HFF-Myc (cell line): ENCODE measurements at places on chromosomes 4 and X.

GRCh38 chrX:96027407-96027806 is 657.2 kb upstream of the DIAPH2 start:
- no peak for DNase-seq

DNA sequence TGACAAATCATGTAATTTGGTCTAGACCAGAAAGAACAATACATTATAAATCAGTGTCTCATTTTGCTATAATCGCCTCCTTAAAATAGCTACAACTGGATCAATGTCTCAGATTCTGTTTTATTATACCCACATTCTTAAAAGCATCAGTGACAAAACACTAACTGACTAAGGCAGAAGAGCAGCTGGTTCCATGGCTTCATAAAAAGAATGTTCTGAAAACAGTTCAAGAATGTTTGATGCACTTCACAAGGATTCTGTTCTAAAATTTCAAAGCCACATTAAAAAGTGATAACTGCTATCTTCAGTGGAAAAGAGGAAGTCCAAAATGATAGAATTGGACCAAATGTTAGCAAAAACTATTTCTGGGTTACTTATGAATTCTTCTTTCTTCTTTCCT is 69.8 kb downstream of the COL25A1 start:
- no peak for DNase-seq

GRCh38 chr4:80071604-80072227 is 1.3 kb downstream of the ANTXR2 start:
- no peak for DNase-seq

DNA sequence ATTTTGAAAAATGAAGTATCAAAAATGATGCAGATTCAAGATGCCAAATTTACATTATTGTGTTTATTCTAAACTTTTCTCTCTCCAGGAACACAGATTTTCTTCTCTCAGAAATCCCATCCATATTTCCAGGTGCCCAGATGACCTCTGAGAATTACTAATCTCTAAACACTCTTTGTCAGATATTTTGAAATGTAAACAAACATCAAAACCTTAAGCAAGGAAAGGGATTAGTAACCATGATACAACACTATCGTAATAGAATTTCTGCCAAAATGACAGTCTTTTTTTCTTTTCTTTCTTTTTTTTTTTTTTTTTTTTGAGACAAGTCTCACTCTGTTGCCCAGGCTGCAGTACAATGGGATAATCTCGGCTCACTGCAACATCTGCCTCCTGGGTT is 76.7 kb downstream of the PDS5A start:
- DNase-seq, result no peak

GRCh38 chr4:165379678-165380064 is 863 bp downstream of the CPE start:
- DNase-seq, result no peak

GRCh38 chrX:86369847-86370630 is 221.8 kb downstream of the DACH2 start:
- DNase-seq, result no peak
